Fibroblast of lung (primary cell): ENCODE measurements at places on chromosomes 4 and X. TPM values are rescaled to one million over a fixed set of nuclear protein-coding genes. Genes with fewer than 3 reads are reported as not detected.

The CTPS2 gene
- total RNA-seq: 9.9 and 10.0 TPM in 2 replicates

GRCh38 chr4:72209600-72209999, 177.8 kb downstream of the NPFFR2 start:
- H3K4me1 ChIP-seq: no peaks in the 10 kb centered on the region
- no peak overlapping the region for H3K4me3 ChIP-seq
- no peak overlapping the region for H3K27ac ChIP-seq
- no peak for DNase-seq
- no peaks in the 10 kb centered on the region for H3K27me3 ChIP-seq

DNA sequence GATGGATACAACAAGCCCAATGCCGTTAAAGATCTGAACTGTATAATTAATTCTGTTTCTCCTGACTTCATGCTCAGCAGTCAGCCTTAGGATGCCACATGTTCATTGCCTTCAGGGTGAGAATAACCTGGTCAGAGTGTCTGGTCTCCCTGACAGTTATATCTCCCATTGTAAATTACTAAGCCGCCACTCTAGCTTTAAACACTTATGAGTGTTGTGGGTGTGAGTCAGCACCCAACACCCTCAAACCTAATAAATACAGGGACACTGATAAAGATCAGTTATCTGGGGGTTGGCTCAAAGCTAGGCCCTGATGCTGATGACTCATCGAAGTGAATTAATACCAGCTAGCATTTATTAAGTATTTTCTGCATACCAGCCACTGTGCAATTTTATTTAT, 64.9 kb upstream of the DYNLT3 start:
- DNase-seq: peak; percentile 85
- H3K27ac ChIP-seq: no peak overlapping the region
- H3K27me3 ChIP-seq: no peaks in the 10 kb centered on the region
- H3K36me3 ChIP-seq: no peaks in the 10 kb centered on the region

- H3K4me3 ChIP-seq: no peak overlapping the region
- no peak overlapping the region for H3K27ac ChIP-seq
- H3K36me3 ChIP-seq: no peaks in the 10 kb centered on the region
- H3K27me3 ChIP-seq: no peaks in the 10 kb centered on the region
Observed at GRCh38 chrX:128759745-128760144, 707.5 kb upstream of the ACTRT1 start.

DNA sequence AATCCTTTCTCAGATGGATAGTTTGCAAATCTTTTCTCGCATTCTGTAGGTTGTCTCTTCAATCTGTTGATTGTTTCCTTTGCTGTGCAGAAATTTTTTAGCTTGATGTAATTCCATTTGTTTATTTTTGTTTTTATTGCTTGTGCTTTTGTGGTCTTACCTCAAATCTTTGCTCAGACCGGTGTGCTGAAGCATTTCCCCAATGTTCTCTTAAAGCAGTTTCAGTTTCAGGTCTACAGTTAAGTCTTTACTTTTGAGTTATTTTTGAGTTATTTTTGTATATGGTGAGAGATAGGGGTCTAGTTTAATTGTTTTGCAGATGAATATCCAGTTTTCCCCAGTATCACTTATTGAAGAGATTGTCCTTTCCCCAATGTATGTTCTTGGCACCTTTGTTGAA, 18.2 kb upstream of the SLC25A14 start:
- no peak overlapping the region for H3K4me3 ChIP-seq
- no peak overlapping the region for H3K27ac ChIP-seq
- DNase-seq: no peak
